Activated CD4-positive, alpha-beta T cell treated with anti-CD3 and anti-CD28 coated beads for 36 hours (primary cell): ENCODE measurements at places on chromosomes 13 and 19. TPM values are rescaled to one million over a fixed set of nuclear protein-coding genes. Genes with fewer than 3 reads are reported as not detected.

Gene ATP1A3
- total RNA-seq: 1.8 TPM

Gene LPAR6
- total RNA-seq: 6.8 TPM

Gene NLRP5
- total RNA-seq: not detected

Gene RFXAP
- 10.1 TPM for total RNA-seq

Gene DPP9
- total RNA-seq: 51.3 TPM

Gene ZNF880
- total RNA-seq: 13.7 TPM

Gene PNKP
- 65.7 TPM for total RNA-seq

DNA sequence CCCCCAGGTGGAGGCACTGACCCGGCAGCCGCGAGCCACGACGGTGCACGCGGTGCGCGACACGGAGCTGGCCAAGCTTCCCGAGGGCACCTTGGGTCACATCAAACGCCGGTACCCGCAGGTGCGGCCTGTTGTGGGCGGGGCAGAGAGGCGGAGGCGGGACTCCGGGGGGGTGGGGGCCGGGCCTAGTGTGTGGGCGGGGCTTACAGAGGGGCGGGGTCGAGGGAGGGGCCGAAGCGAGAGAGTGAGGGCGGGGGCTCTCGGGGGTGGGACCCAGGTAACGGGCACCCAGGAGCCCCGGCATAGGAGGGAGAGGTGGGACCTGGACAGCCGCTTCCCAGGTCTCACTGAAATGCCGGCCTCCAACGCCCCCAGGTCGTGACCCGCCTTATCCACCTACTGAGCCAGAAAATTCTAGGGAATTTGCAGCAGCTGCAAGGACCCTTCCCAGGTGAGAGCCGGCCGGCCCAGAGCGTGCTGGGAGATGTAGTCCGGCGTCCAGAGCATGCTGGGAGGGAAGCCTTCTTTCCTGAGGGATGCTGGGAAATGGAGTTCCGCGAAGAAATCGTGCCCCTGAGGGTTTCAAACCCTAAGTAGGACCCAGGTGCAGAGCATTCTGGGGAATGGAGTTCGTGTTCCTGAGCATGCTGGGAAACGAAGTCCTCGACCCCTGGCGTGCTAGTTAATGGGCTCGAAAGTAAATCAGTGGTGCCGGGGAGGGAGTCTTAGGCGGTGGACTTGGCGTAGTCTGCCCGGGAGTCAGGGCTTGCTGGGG is 15.7 kb downstream of the PNPLA6 start:
- peaks cover 17% of the 10 kb centered on the region for H3K36me3 ChIP-seq
- no peak overlapping the region for H3K4me3 ChIP-seq
- peak; percentile 77 for DNase-seq

- no peak overlapping the region for H3K27ac ChIP-seq
- peaks cover 9% of the 10 kb centered on the region for H3K4me1 ChIP-seq
- H3K27me3 ChIP-seq: peaks cover 2% of the 10 kb centered on the region
Observed at GRCh38 chr19:32830231-32831014, 39.1 kb downstream of the SLC7A9 start.

GRCh38 chr13:110070046-110070445 is 236.9 kb downstream of the COL4A1 start:
- no peaks in the 10 kb centered on the region for H3K4me1 ChIP-seq
- no peaks in the 10 kb centered on the region for H3K36me3 ChIP-seq
- H3K27ac ChIP-seq: no peak overlapping the region
- DNase-seq: no peak
- no peak overlapping the region for H3K4me3 ChIP-seq

DNA sequence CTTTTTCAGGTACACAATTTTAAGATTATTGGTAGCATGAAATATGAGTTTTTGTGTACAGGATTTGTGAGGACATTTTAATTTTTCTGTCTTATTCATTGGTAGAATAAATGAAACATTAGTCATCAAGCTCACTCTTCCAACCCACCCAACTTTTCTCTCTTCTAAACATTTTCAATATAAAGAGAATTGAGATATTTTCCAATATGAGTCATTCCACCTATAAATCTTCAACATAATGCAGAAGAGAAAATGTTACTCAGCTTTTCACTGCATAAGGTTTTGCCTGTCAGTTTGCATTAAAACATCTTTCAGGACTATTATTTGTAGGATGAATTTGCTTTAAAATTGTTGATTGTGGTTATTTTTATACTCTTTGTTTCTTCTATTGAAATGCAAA is 330.7 kb downstream of the PCDH20 start:
- H3K4me3 ChIP-seq: no peak overlapping the region
- H3K27me3 ChIP-seq: no peaks in the 10 kb centered on the region
- H3K27ac ChIP-seq: no peak overlapping the region

DNA sequence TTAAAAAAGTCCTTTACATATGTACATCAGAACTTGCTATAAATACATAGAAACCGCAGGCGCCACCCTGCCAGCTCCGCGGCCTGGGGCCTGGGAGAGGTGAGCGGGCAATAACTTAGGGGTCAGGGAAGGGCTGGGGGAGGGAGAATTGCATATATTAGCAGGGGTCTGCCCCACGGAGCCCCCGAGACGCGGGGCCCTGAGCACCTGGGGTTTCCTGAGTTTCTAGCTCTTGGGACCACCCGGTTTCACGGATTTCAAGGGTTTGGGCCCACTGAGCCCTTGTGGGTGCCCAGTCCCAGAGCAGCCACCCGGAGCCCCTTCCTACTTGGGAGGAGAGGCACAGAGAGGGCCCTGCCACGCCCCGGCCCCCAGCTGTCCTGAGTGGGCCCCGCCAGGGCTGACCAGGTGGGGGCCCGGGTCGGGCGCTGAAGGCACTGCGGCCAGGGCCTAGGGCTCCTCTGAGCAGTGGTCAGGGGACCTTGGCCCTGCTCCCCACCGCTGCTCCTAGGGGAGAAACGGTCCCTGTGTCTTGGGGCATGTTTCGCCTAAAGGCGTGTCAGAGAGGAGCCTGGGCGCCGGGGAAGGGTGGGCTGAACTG is 4.0 kb downstream of the GPX4 start:
- no peaks in the 10 kb centered on the region for H3K27me3 ChIP-seq
- no peak overlapping the region for H3K4me3 ChIP-seq
- DNase-seq: no peak
- H3K4me1 ChIP-seq: peaks cover 19% of the 10 kb centered on the region
- H3K36me3 ChIP-seq: peaks cover 15% of the 10 kb centered on the region
- no peak overlapping the region for H3K27ac ChIP-seq

- H3K4me3 ChIP-seq: no peak overlapping the region
- no peaks in the 10 kb centered on the region for H3K36me3 ChIP-seq
- DNase-seq: no peak
- H3K27me3 ChIP-seq: peaks cover 5% of the 10 kb centered on the region
- H3K27ac ChIP-seq: no peak overlapping the region
Observed at GRCh38 chr19:16779539-16780163, 49.5 kb upstream of the SIN3B start.

DNA sequence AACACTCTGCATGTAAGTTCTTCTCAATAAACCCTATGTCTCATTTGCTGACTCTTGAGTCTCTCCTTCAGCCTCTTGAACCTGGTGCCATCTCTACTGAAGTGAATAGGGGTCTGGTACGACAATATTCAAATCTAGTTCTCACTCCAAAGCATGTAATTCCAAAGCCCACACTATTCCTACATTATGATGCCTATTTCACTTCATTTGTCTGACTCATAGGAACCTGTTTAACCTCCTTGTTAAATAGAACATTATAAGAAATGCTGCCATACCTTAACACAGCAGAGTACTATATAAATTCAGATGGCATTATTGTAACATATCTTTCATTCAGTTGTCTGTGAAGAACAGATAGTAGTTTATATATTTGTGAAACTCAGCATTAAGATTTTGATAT is 67.1 kb downstream of the STARD13 start:
- H3K4me1 ChIP-seq: no peaks in the 10 kb centered on the region
- no peaks in the 10 kb centered on the region for H3K36me3 ChIP-seq
- no peak for DNase-seq
- peaks cover 2% of the 10 kb centered on the region for H3K27me3 ChIP-seq
- no peak overlapping the region for H3K4me3 ChIP-seq
- H3K27ac ChIP-seq: no peak overlapping the region

DNA sequence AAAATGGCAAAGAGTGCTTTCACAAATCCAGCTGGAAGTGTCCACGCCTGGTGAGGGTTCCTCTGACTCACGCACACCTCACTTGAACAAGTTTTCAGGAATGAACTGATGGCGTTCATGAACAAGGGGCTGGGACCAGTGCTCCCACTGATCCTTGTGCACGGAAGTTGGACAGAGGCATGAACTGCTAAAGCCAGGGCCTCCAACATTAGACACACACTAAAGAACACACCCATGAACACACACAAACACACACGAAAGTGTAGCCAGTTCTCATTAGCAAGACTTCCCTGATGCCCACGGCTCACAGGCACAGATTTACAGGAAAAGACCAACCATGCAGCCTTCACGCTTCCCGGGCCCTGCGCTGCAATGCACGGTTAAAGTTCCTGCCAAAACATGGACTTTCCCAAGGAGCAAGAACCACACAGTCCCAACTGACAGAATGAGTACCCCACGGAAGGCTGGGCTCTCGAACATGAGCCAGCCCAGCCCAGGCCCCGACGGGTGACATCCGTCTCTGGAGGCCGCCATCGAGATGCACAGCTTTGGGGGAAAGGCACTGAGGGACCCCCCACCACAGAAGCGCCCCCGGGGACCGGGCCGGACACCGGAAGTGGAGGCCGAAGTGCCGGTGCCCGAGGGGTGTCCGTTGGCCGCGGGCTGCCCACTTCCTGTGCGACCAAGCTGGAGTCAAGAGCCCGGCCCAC is 808 bp downstream of the DNMT1 start:
- peak overlapping the region; percentile 97 for H3K27ac ChIP-seq
- peak overlapping the region; percentile 89 for H3K4me3 ChIP-seq
- peaks cover 46% of the 10 kb centered on the region for H3K4me1 ChIP-seq
- peaks cover 37% of the 10 kb centered on the region for H3K36me3 ChIP-seq

- H3K27me3 ChIP-seq: no peaks in the 10 kb centered on the region
- H3K4me1 ChIP-seq: no peaks in the 10 kb centered on the region
- H3K27ac ChIP-seq: no peak overlapping the region
- no peaks in the 10 kb centered on the region for H3K36me3 ChIP-seq
- DNase-seq: no peak
- H3K4me3 ChIP-seq: no peak overlapping the region
Observed at GRCh38 chr13:66222926-66223325, 1007.2 kb downstream of the PCDH9 start.

DNA sequence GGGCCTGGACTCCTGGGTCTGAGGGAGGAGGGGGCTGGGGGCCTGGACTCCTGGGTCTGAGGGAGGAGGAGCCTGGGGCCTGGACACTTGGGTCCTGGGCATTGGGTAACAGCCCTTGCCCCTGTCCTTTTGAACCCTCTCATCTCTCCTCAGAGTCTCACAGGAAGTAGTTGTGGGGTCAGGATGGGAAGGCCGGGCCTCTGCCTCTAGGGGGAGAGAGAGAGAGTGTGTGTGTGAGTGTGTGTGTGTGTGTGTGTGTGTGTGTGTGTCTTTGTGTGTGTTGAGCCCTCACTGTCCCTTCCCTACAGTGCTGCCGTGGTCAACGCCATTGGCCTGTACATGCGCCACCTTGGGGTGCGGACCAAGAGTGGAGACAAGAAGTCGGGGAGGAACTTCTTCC is 10.9 kb downstream of the ARHGEF1 start:
- no peaks in the 10 kb centered on the region for H3K27me3 ChIP-seq
- H3K36me3 ChIP-seq: peaks cover 53% of the 10 kb centered on the region
- H3K4me1 ChIP-seq: peaks cover 51% of the 10 kb centered on the region
- no peak overlapping the region for H3K27ac ChIP-seq
- DNase-seq: peak; percentile 48

DNA sequence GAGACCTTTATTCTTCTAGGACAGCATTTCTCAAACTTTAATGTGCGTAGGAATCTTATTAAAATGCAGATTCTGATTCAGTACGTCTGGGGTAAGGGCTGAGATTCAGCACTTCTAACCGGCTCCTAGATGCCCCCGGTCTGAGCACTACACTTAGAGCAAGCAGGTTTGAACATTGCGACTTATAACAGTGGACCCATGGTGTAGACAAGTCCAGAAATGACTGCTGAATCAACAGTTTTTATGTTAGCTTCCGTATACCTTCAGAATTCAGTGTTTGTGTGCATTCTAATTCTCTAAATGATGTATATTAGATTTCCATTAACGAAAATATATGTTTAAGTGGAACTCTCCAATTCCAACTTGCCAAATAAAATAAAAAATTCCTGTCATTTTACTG is 17.5 kb upstream of the CPB2 start:
- H3K36me3 ChIP-seq: peaks cover 17% of the 10 kb centered on the region
- no peak overlapping the region for H3K27ac ChIP-seq
- no peaks in the 10 kb centered on the region for H3K27me3 ChIP-seq
- H3K4me1 ChIP-seq: peaks cover 39% of the 10 kb centered on the region
- DNase-seq: no peak

- DNase-seq: no peak
- H3K36me3 ChIP-seq: no peaks in the 10 kb centered on the region
- H3K27ac ChIP-seq: no peak overlapping the region
- H3K27me3 ChIP-seq: no peaks in the 10 kb centered on the region
- peaks cover 5% of the 10 kb centered on the region for H3K4me1 ChIP-seq
Observed at GRCh38 chr13:40017662-40018262, 362.3 kb downstream of the COG6 start.

GRCh38 chr19:35357867-35358573 is at the start of gene FFAR3:
Gene FFAR3 (plus strand): TSS chr19:35358460. CDS start chr19:35358891, 431 bp downstream.
- DNase-seq: peak; percentile 29
- H3K4me1 ChIP-seq: peaks cover 13% of the 10 kb centered on the region
- no peaks in the 10 kb centered on the region for H3K36me3 ChIP-seq
- peaks cover 10% of the 10 kb centered on the region for H3K27me3 ChIP-seq
- peak within 1 kb of the TSS; percentile 82 for H3K27ac ChIP-seq

GRCh38 chr19:39946532-39946931 is 12.1 kb upstream of the FCGBP start:
- H3K27ac ChIP-seq: peak overlapping the region; percentile 8
- H3K4me1 ChIP-seq: peaks cover 85% of the 10 kb centered on the region
- no peak overlapping the region for H3K4me3 ChIP-seq

GRCh38 chr13:50144246-50145160 is 129.3 kb downstream of the KCNRG start:
- DNase-seq: no peak
- H3K4me3 ChIP-seq: no peak overlapping the region
- peaks cover 15% of the 10 kb centered on the region for H3K27me3 ChIP-seq

DNA sequence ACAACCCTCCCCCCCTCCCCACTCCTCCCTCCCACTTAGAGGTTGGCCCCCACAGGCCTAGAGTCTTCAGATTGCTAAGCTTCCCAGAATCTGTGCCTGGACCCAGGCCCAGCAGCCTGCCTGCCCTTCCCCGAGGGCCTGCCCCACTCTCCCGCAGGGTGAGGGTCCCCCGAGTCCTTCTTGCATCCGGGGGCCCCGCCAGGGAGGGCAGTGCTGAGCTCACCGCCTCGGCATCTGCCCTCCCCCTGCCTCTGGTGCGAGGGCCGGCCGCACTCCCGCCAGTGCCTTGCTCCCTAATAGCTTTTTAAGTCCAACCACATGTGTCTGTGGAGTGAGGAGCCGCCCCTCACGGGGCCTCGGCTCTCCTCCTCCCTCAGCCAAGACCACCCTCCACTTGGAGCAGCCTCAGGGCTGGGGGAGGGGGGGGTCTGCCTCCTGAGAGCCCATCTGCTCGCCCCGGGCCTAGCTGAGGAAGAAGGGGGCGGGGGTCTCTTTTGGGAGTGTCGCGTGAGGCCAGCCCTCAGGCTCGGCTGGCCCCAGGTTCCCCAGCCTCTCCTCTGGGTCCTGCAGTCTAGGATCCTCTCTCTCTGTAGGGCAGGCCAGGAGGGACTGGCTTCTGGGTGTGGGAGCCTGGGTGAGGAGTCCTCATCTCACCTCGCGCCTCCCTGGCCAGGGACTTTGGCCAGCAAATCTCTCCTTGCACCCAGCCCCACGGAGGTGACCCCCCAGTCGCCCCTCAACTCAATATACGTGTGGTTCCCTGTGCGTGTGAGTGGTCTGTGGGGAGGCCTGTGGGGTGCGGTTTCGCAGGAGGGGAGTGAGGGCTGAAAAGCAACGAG is 47.2 kb downstream of the LYL1 start:
- no peak overlapping the region for H3K27ac ChIP-seq
- no peak overlapping the region for H3K4me3 ChIP-seq
- peaks cover 8% of the 10 kb centered on the region for H3K4me1 ChIP-seq
- H3K36me3 ChIP-seq: no peaks in the 10 kb centered on the region
- peaks cover 5% of the 10 kb centered on the region for H3K27me3 ChIP-seq
